Astrocyte of the hippocampus (primary cell): ENCODE measurements at places on chromosomes 6 and 20.

- no peak for DNase-seq
Observed at GRCh38 chr20:865440-865839, 31.9 kb downstream of the FAM110A start.

DNA sequence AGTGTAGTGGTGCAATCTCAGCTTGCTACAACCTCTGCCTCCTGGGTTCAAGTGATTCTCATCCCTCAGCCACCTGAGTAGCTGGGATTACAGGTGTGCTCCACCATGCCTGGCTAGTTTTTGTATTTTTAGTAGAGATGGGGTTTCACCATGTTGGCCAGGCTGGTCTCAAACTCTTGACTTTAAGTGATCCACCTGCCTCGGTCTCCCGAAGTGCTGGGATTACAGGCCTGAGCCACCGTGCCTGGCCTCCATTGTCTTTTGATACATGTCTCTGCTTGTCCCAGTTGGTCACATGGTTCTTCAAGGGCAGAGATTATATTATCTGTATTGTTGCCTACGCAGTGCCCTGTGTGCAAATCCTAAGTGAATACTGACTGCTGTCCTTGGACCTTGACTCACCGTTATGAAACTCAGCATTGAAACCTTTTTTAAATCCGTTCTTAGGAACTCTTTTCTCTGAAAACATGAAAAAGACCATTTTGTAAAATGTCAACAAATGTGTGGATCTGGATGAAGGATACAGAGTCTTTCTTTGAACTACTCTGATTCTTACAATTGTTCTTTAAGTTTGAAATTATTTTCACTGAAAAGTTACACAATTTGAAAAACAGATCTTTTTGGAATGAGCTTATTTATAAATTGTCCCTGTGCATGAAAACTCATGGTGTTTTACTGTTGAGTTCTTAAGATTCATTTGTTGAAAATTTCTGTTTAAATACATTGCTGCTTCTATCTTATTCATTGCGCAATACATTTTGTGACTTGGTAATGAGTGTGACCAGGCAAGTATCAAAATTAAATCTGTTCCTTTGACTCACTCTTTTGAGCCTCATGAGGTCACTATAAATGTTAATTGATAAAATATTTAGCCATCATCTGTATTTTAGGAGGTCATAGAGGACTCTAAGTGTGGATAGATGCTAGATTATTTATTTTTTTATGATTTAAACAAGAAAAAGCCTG is 293.5 kb downstream of the UTRN start:
- DNase-seq = no peak

DNA sequence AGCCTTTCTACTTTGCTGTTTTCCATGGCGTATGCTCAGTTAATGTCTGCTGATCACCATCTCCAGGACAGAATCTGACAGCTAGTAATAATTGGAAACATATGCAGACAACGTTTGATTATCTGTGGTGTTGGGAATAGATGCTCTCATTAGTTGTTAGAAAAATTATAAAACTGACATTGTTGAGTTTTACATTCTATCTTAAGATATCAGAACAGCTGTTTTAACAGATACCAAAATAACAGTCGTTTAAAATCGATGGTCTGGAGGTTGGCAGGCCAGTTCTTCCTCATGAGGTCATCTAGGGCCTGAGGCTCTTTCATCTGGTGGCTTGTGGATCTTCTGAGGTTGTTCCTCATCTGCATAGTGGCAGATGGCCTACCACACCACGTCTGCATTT is 137.6 kb downstream of the AIG1 start:
- DNase-seq = no peak

DNA sequence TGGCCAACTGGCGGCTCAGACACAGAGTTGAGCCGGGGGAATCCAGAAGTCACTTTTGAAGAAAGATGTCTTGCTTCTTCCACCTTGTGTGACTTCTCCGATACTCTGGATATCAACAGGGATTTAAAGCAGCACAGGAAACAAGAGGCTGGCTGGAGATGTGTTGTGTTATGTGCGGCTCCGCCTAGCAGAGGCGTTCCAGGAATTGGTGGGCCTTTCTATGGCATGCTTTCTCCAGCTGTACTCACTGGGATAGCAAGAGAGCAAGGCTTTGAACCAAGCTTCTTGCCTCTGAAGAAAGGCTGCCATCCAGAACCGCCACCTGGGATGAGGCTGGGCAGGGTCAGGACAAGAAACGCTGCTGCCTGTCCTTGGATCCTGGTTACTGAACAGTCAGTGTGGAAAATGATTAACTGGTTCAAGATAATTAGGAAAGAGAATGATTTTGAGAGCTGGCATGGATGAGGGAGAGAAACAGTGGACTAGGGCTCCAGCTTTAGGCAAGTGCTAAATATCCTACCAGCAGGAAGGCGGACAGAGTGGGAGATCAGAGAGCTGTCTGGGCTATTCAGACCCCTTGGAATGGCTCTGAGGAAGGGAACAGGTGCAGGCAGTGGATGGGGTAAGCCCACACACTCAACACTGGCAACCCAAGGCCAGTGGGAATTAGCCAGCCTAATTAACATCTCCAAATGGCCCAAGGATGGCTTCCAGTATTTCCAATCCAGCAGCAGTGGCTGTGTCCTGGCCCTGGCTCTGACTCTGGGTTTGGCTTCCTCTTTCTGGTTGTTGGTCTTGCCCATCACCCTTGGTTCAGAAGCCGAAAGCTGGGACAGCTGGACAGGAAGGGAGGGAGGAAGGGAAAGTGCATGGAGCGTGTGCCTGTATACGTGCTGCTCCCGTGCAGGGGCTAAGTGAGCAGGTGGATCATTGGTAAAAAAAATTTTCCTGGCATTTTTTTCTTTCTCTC is 31.9 kb downstream of the INSM1 start:
- DNase-seq = no peak

- no peak for DNase-seq
Observed at GRCh38 chr6:12385316-12385715, 95.2 kb downstream of the EDN1 start.

GRCh38 chr20:63830841-63831588 is at the start of gene ZBTB46:
ZBTB46 (minus strand) TSS chr20:63831264; CDS start chr20:63790757, 40,507 bp downstream.
- DNase-seq = peak; percentile 84

DNA sequence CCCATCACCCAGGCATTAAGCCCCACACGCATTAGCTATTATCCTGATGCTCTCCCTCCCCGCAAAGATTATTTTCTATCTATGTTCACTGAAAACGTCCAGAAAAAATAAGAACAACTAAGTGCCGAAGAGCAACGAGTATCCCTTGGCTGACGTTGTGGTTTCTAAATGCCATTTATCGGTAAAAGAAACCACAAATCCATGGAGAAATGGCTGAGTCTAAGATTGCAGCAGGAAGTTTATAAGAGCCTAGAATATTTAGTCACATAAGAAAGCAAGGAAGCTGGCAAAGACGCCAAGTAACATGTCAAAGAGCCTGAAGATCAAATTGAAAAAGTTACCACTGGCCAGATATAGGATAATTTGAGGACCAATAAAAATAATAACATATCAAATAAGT is 18.1 kb upstream of the NOX3 start:
- no peak for DNase-seq

DNA sequence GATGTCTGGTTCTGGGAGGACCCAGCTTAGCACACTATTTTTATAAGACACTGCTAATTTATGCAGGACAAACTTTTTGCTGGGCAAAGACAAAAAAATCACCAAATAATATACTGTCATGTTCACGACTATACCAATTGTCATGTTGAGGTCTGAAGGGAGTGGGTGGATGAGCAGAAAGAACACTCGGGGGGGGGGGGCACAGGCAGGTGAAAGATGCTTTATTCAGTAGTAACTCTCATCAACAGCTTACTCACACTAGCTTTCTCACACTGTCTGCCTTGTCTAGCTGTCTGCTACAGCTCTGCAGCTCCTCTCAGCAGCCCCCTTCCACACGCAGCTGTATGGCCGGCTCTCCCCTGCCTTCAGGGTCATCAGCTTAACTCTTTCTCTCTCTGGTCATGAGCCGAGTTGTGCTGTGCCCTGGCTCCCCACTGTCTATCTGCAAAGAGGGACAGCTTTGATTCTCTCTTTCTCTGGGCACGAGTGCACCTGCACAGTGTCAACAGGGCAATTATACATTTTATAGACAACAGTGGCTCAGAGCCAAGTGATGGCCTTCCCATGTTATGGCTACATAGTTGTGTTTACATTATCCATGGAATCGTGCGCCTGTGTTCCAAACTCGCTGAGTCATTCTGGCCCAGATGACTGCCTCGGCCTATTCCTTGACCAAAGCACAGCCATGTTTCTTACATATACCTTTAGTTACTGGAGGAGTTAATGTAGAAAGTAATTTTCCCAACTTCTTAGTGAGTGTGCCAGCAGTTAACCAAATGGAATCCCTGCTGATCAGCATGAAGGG is 187.7 kb upstream of the PRSS16 start:
- no peak for DNase-seq

- DNase-seq = peak; percentile 95
Observed at GRCh38 chr6:4313044-4313686, 177.8 kb upstream of the ECI2 start.

- no peak for DNase-seq
Observed at GRCh38 chr6:145199961-145200360, 535.4 kb downstream of the EPM2A start.

- DNase-seq = no peak
Observed at GRCh38 chr20:57484772-57485171, 40.2 kb downstream of the CTCFL start.

DNA sequence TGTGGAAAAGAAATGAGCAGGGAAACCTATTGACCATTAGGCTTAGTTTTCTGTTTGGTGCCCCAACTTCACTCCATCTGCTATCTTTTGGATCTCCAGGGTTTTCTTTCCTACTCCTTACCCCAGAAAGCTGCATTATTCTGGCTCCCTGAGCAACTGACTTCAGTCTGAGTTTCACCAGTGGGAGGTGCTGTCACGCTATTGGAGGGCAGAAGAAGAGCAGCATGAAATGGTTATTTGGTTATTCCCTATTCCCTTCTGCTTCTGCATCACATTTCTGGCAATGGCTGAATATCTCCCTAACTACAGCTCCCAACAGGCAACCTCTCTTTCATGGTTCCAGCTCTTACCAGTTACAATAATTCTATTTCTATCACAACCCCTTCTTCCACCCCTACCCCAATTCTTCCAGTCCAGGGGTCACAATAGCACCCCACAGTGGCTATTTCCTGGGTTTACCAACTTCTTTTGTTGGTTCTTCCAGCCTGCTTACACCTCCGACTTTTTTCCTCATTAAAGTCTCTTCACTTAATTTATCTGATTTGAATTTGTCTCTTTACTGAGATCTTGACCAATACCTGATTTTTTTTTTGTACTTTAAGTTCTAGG is 311.5 kb downstream of the PLCB1 start:
- DNase-seq = no peak
